ENCODE measurements at places on chromosomes 13 and 19.

DNA sequence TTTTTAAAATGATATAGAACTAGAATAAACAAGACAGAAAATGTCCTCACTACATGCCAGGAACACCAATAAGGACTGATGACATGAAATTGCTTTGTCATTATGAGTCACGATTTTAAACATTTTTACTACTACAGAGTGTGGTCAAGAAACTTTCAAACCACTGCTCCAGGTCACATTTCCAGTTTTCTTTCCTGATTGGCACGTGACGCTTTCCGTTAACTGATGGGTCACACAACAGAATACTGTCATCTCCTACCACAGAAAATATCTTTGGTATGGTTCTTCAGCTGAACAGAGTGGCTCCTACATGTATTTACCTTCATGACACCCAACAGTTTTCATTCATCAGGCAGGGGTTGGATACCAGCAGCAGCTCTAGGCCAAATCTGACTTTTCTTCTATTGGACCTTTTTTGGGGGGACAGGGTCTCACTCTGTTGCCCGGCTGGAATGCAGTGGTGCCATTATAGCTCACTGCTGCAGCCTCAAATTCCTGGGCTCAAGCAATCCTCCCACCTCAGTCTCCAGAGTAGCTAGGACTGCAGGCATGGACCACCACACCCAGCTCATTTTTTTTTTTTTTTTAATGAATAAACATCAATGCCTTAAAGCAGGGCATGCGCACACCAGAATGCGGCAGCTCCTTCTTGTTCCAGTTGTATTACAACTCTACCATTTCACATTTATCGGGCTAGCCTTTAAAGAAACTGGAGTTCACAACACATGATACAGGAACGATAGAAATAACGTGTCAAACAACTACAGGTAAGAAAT, 147.4 kb downstream of the RNF17 start:
- DNase-seq = no peak

GRCh38 chr19:39805104-39805503, 26.4 kb downstream of the LEUTX start:
- no peak for DNase-seq

DNA sequence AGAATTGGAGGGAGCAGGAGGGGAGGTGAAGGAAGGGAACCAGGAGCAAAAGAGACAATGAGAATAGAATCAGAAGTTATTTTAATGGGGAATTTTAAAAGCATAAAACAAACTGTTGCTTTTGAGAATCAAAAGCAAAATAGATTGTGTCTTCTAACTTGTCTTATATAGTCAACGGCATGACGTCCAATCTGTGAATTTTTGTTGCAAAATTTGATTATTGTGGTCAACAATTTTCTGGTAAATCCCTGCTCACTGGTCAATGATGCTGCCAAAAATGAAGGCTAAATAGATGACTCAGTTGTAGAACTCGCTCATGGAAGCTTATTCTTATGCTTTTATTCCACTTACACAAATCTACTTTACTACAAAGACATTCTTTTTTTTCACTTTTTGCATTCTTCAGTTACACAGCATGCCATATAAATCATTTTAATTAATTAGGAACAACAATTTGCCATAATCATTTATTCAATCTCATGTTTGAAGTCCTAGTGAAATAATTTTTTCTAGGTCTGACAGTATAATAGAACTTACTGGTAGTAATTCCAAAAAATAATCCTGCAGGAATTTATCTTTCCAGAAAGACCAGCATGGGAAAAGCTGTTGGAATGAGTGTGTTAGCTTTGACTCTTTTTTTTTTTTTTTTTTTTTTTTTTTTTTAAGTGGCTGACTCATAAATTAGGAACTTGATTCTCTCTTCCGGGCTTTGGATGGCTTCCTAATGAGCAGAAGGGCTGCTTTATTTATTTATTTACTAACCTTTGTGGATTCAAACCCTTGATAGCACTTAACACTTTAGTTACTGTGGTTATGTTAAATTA, 256.9 kb downstream of the SPRY2 start:
- DNase-seq = no peak

DNA sequence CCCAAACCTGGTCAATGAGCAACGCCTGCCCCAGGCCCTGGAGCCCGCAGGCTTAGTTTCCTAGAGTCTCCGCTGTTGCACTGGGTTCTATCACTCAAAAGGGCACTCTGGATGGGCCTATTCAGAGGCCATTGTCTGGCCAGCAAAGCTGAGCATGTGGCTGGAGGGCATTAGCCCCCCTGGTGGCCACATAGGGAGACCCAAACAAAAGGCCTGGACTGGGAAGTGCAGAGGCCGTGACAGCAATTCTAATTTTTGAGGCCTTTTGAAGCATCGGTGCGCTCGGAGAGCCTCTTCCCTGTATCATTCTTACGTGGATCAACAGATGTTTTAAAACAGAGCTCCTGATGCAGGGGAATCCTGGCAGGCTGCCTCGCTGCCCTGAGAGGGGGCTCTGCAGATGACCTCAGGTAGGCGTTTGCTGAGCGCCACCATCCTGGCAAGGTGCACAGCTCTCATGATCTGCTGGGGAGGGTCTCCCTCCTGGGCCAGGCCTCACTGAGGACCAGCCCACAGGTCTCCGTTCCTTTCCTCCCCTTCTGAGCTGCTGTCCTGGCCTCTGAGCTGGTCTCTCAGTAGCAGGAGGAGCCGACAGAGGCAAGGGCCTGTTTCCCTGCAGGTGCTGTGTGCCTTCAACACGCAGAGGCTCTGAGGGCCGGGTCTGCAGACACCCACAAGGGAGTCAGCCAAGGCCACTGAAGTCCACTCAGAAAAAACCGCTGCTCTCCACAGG, 190.5 kb downstream of the URI1 start:
- no peak for DNase-seq

DNA sequence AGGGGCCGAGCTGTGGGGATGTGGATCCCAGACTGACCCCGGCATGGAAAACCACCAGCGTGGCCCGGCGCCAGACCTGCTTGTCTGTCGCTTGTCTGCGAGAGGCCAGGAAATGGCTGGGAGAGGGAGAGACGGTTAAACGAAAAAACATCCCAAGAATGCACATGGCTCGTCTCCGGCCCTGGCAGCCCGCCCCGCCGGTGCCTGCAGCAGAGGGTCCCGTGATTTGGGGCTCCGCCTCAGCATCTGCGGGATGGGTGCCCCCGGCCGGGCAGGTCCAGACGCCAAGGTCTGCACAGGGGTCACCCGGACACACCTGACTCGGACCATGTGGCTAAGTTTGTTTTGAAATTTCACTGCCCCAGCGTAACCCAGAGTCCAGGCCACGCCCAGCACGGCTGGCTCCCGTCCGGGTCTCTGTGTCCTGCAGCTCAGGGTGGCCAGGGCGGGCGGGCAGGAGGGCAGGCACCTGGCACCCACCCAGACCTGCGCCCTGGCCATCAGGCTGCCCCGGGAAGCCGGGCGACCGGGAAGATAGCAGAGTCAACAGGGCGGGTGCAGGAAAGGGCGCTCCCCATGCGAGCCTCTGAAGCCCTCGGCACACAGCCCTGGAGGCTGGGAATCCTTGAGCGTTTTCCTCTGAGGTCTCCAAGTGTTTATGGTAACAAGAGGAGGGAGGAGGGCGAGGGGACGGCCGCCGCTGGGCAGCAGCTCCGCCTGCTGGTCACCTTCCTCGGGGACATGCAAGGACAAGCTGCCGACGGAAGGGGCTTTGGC, 103.2 kb downstream of the GADD45B start:
- peak; percentile 80 for DNase-seq
